ENCODE measurements at places on chromosomes 12 and 14.
A peak's percentile ranks its signal among the peaks of the same experiment; 100 is the strongest.

- no peak for DNase-seq
These were observed 25.7 kb downstream of the TSHR start for GRCh38 chr14:80981156-80981555.

DNA sequence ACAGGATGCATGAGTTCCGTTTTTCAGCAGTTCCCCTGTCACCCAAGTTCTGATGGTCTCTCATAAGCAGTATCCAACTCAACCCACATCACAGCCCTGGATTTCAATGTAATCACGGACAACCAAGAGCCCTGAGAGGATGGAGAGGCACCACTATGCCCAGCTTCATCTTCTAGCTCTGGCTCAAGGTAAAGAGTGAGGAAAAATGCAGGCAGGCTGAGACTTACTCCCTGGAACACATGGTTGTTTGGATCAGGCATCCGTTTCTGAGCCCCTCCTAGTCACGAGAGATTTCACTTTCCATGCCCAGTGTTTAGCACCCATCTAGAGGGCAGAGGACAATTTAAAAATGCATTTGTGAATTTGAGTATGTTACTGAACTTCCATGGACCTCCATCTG is 45.0 kb downstream of the ANO2 start:
- DNase-seq: no peak

DNA sequence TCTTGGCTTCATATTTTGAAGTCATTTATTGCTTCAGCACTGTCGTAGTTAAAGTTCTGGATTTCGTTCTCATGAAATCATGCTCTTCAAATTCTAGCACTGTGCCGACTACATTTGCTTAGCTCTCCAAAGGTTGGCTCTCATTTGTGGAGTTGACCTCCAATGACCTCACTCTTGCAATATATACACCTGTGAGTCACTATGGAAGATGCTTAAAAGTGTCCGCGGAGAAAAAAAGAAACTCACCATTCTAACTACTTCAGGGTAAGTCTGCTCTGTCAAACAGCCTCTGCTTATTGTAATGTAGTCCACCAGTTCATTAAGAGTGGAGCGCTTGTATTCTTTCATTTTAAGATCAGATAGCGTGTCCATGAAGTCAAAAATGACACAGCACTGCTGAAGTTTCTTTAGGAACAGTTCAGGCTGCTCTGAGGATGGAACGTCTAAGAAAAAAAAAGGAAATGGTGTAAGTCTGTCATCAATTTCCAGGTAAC is 89.7 kb downstream of the PPP2R5E start:
- no peak for DNase-seq

GRCh38 chr14:104545942-104546501 is 33.5 kb upstream of the C14orf180 start:
- DNase-seq: no peak

GRCh38 chr12:117360222-117360550 is 1.2 kb downstream of the NOS1 start:
- no peak for DNase-seq

GRCh38 chr12:122062832-122063693 is 15.5 kb upstream of the MLXIP start:
- DNase-seq: no peak

DNA sequence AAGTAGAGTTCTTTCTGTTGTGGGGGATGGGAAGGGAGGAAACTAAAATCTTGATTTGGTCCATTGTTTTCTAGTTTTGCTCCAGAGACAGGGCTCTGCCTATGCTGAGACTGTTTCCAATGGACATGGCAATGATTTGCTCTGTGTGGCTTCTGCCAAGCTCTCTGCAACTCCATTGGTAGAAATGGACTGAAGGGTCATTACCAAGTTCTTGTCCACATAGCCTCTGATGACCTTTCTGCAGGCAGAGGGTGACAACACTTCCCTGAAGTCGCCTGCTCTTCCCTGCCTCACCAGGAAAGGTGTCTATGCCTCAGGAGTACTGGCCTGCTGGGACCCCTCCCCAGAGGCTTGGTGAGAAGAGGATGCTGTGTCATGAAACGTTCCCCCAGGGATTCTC is 39.5 kb upstream of the NOS1 start:
- DNase-seq: no peak

GRCh38 chr12:48986720-48987291 is 8.7 kb downstream of the WNT1 start:
- no peak for DNase-seq

DNA sequence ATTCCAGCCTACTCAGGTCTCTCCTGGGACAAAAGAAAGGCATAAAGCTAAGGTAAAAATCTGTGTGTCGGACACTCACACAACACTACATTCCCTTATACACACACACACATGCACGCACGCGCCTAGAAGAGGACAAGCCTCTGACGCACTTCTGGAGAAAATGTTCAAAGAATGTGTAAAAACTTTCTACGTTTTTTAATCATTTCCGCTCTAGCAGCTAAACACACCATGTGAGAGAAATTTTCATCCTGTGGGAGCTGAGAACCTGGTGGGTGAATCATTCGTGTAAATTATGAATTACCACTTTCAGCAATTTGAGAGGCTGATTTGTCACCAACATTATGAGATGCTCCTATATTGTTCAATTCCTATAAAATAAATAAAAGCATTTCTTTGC is 494.5 kb downstream of the TMEM132D start:
- no peak for DNase-seq

DNA sequence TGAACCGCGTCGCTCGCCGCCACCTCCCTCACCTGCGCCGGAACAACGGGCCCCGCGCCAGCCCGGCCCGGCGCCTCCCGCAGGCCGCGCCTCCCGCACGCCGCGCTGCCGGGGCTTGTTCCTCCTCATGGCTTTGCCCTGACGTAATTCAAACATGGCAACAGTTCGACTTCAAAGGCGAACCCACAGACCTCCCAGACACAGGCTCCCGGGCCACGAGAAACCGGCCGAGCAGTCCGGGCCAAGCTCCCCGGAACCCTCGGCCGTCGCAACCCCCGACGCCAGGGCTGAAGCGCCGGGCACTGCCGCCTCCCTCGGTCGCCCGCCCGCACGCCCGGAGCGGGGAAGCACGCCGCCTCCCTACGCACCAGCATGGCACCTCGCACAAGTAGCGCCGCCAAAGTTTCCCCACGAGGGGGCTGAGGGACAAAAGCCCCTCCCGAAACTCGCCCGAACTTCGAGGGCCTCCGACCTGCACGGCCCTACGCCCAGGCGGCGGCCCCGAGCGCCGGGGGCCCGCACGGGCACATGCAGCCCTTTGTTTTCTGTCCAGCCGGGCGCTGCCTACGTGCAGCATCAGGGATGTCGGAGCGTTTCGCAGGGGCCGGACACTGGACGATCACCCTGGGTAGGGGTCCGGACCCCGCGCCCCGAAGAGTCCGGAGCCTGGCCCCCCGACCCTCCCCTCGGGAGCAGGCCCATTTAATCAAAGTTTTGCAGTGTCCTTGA is 1.7 kb downstream of the SINHCAF start:
- DNase-seq: peak; percentile 33

DNA sequence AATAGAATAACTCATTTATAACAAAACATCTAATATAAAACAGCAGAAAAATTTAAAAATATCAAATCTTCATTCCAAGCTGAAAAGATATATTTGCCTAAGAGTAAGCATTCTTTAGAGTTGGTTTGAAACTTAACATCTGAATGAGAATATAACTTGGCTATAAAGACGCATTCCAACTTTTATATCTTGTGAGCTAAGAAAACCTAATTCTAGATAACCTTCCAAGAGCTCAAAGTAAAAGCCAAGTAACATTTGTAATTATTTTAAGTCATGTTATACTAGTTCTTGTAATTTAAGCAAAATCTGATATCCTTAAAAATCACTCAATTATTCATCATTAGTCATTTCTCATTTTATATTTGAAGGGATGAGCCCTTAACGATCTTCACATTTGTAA is 368.9 kb downstream of the C12orf50 start:
- no peak for DNase-seq

DNA sequence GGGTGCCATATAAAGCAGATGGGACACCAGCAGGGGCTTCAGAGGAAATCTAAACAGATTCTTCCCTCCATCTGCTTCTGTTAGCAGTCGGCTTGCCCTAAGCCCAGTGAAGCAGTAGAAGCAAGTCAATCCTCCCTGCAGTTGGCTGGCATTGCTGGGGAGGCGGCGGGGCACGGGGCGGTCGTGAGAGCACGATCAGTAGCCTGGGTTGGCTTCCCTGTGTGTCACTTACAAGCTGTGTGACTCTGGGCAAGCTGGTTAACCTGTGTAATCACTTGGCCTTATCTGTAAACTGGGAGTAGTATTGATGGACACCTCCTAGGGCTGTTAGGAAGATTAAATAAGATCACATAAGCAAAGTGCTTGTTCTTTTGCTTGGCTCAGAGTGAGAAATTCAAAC is 19.4 kb downstream of the MYRFL start:
- DNase-seq: no peak

DNA sequence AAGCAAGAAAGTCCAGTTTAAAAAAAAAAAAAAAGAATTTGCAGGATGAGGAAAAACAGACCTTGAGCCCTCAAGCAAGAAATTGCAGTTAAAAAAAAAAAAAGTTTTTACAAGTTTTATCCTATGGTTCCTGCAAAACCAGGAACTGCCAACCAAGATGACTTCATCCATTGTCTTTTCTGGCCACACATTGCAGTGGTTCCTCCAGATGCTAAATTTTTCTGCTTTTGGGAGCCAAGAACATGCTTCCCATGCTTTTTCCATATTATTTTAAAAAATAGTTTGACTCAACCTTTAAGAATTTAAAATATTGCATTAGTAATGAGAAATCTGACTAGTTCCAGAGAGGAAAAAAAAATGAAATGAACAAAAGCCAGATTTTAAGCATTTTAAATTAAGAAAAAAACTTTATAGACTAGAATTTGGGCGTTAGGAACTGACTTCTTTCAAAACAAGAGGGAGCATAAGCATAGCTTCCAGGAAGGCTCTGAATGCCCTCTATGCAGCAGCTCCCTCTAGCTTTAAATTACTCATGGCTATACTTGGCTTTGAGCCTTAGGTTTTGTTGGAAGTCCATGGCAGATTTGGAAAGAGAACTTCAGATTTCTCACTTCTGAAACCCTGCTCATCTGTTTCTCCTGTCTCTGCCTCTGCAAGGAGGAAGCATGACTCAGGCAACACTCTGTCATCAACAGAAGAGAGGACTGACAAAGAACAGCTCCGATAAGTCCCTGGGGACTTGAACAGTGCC is 124.5 kb downstream of the GPR65 start:
- DNase-seq: no peak

DNA sequence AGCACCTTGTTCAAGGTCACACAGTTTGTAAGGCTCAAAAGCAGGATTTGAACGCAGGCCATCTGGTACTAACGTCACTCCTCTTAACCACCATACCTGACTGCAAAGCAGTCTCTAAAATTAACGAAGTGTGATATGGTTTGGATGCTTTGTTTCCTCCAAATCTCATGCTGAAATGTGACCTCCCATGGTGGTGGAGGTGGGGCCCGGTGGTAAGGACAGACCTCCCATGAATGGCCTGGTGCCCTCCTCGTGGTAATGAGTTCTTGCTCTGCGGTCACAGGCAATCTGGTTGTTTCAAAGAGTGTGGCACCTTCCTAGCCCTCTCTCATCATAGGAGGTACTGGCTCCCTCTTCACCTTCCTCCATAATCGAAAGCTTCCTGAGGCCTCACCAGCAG is 102.2 kb upstream of the BCL2L14 start:
- no peak for DNase-seq

DNA sequence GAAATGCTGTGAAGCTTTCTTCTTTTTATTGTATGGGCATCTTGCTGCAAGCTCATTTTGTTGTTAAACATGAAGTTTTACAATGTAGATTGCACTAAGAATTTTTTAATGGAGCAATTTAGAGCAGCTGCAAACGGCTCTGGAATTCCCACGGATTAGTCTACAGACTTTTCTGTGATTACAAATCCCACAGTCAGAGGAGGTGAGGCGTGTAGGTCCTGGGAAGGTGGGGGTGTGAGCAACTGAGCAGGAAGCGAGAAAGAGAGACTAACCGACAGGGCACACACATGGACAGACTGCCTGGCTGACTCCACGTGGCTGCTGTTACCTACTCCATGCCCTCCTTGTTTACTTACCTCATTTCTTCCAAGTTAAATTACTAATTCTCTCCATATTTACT is 348.5 kb downstream of the NPAS3 start:
- DNase-seq: no peak

GRCh38 chr12:51428256-51428655 is 3.6 kb downstream of the SLC4A8 start:
- no peak for DNase-seq

GRCh38 chr12:117903110-117903840 is 65.5 kb downstream of the KSR2 start:
- no peak for DNase-seq

GRCh38 chr12:80684077-80684495 is 23.3 kb upstream of the MYF6 start:
- DNase-seq: no peak

GRCh38 chr14:49159081-49159480 is 427.1 kb downstream of the RPS29 start:
- DNase-seq: no peak

- DNase-seq: no peak
These were observed 11.1 kb downstream of the BCL11B start for GRCh38 chr14:99260587-99261551.

DNA sequence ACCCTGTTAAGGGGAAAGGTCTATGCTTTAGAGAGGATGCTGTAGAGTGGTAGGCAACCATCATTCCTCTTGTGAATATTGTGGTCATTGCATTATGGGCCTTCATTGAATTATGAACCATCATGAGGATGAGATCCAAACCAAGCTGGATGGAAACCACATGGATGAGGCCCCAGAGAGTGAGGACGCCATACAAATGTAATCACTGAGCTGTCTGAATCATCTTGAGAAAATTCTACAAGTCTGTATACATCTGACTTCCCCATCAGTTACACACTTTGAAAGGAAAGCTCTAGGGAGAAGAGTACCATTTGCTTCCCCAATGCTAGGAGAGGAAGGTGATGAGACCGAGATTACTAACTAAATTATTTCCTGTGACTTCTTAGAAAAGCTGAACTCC is 172.9 kb downstream of the CACNA1C start:
- no peak for DNase-seq

DNA sequence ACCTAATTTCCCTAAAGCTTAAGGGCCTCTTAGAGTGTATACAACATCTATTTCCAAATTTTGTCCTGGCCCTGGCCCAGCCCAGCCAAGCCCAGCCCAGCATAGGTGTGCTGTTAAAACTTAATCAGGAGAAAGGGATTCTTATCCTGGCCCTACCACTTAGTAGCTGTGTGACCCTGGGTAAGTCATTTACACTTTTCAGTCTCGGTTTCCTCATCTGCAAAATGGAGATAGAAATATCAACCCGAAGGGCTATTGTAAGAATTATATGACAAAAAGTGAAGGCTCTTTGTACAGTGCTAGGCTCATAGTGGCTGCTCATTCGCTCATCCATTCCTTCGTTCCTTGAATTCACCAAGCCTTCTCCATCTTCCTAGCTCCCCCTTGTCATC is 442 bp downstream of the ERG28 start:
- DNase-seq: no peak

Data from stimulated activated CD8-positive, alpha-beta memory T cell treated with anti-CD3 and anti-CD28 coated beads, Interleukin-2, amount 100 ng/mL, for 1 hour (primary cell).